ENCODE measurements at places on chromosomes 13 and 19.

GRCh38 chr13:66995203-66995611 is 234.9 kb downstream of the PCDH9 start:
- DNase-seq, result no peak

- no peak for DNase-seq
These were observed 210.9 kb downstream of the RGCC start for GRCh38 chr13:41668130-41668757.

DNA sequence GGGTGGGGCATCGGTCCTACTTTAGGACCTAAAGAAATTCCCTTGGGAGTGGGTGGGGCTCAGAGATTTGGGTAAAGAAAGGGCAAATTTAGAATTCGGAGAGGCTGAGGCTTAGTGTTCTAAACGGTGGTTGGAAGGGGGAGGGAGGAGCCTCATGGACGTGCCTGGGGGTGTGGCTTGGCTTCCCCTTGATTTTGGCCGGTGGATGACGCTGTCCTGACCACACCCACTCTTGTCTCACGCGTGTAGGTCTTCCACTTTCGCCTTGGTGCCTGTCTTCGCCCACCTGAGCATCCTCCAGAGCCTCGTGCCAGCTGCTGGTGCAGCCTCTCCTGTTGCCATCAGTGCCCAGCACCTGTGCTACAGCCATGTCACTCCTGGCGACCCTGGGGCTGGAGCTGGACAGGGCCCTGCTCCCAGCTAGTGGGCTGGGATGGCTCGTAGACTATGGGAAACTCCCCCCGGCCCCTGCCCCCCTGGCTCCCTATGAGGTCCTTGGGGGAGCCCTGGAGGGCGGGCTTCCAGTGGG is 1.2 kb upstream of the NUP62 start:
- DNase-seq, result no peak

DNA sequence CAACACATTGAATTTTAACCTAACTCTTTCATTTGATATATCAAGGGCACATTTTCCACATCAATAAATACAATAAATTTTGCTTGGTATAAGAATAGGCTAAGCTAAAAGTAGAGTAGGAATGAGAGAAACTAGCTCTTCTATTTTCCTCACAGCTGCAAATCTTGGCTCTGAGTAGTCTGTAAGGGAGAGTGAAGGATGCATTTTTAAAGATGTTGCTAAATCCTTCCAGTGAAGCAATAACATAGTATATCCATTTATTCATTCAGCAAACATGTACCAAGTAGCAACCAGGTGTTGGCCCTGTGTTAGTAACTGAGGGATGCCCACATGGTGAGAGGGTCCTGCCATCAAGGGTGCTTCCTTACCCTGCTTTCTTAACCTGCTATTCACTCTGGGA is 799.9 kb downstream of the PCDH9 start:
- no peak for DNase-seq

DNA sequence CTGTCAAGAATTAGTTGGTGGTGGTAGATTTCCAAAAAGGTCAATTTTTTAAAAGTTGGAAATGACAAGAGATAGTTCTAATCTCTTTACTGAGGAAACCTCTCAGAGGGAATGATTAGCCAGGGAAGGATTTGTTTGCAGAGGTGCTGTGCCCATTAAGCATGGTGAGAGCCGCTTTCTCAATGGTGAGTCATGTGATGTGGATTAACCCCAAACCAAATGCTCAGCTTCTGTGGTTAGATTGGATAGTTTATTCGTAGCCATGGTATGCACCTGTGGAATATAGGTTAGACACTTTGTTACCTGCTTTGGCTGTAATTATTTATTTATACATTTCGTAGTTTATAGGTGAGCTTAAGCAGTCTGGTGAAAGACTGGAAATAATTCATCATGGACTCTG is 7.1 kb downstream of the HNRNPM start:
- DNase-seq, result no peak

DNA sequence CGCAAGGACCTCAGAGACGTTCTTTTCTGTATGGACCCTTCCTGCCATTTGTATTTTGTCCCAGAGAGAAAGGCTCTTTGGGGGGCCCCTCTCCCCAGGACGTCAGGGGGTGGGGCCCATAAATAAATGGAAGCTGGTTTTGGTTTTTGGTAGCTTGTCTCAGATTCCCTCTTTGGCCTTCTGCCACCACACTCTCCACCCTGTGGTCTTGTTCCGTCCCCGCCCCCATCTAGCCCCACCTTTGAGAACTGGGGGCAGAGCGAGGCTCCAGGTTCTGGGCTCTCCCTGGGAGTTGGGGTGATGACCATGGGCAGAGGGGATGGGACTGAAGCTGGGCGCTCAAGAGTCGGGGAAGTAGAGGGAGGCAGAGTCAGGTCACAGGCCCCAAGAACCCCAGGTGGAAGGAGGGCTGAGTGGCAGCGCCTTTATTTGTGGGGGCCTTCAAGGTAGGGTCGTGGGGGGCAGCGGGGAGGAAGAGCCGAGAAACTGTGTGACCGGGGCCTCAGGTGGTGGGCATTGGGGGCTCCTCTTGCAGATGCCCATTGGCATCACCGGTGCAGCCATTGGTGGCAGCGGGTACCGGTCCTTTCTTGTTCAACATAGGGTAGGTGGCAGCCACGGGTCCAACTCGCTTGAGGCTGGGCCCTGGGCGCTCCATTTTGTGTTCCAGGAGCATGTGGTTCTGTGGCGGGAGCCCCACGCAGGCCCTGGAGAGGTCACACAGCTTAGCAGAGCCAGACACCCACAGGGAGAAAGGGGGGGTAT is 3.3 kb downstream of the ISYNA1 start:
- no peak for DNase-seq

GRCh38 chr19:13920940-13921747 is 15.1 kb downstream of the CC2D1A start:
- no peak for DNase-seq

Data from T-helper 2 cell (primary cell).